Stimulated activated CD4-positive, alpha-beta T cell treated with anti-CD3 and anti-CD28 coated beads, Interleukin-15, amount 100 ng/mL, for 48 hours (primary cell): ENCODE measurements at places on chromosomes 16 and 17.

DNA sequence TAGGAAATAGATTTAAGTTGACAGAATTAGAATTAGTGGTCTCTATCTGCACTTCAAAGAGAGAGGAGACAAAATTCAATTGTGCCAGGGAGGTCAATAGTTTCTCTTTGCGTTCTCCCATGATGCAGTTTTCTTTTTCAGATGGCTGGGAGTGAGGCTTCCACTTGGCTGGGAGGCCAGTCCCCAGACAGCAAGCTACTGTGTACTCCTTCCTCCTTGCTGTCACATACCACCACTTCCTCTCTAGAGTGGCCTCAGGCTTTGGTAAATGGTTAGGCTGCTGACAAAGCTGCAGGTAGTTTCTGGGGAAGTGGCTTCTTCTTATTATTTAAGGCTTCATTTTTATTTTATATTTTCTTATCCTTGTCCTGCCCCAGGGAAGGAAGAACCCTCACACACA lies 106.2 kb upstream of the HS3ST4 start:
- no peak for DNase-seq

DNA sequence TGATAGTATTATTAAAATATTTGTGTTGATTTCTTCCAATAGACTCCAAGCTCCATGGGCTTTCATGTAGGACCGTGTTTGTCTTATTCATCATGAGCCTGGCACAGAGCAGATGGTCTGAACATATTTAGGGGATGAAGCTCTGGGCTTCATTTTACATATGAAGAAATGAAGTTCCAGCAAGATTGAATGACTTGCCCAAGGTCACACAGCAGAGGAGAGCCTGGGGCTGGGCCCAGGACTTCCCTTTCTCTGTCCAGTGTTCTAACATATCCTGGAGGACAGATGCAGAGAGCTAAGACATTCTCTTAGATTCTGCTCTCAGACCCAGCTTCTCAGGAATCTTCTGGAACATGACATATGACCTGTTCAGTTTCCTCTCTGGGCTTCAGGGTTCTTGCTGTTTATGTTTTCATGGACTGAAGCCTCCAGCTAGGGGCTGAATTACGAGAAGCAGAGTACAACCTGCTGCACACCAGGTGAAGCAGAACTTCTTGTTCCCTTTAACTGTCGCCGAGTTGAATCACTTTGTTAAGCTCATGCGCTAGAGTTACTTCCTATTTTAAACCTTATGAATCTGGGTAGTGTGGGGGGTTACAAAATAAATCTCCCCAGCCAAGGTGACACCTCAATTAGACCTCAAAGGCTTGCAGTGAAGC lies 53.6 kb downstream of the GPRC5B start:
- no peak for DNase-seq

DNA sequence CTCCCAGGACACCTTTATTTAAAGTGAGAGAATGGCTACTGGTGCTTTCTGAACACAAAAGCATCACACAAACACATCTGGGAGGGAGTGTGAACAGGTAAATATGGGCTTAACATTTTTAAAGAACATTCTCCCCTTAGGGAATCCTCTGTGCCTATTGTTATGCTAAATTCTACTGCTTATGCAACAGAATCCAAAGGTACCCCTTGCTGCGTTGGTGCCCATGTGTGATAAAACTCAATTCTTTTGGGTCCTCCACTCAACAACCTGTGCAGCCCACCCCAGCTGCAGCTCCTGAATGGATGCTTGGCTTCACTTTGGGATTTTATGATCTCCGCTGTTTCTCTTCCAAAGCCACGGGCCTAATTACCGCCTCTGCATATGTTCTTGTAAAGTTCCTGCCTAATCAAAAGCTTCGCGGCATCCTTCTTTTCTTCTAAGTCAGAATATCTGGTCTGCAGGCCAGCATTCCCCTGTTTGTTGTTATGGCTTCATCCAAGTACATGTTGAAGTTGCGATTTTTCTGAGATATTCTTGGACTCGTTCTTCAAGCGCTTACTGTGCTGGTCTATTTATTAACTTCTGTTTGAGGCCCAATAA lies 23.9 kb downstream of the RHBDL3 start:
- DNase-seq, result no peak

- DNase-seq, result no peak
Measured at GRCh38 chr17:17225901-17226300, 11.1 kb downstream of the FLCN start.

DNA sequence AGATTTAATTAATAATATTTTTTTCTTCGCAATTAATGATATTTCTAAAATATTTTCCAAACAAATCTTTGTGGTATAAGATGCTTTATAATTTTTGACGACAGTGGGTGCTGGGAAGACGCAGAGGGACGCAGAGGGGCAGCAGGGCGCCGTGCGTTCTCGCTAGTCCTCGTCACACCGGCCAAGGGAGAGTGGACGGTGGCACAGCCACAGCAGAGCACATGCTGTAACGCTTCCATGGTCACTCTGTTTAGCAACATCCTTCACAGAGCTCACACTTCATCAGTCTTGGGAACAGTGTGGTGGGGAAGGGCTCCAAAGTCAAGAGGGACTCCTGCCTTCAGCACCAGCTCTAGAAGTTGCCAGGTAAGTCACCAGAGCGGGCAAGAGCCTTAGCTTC lies 60.4 kb downstream of the NDEL1 start:
- DNase-seq, result no peak

GRCh38 chr17:3962217-3962964 lies 1.8 kb downstream of the ATP2A3 start:
- no peak for DNase-seq

DNA sequence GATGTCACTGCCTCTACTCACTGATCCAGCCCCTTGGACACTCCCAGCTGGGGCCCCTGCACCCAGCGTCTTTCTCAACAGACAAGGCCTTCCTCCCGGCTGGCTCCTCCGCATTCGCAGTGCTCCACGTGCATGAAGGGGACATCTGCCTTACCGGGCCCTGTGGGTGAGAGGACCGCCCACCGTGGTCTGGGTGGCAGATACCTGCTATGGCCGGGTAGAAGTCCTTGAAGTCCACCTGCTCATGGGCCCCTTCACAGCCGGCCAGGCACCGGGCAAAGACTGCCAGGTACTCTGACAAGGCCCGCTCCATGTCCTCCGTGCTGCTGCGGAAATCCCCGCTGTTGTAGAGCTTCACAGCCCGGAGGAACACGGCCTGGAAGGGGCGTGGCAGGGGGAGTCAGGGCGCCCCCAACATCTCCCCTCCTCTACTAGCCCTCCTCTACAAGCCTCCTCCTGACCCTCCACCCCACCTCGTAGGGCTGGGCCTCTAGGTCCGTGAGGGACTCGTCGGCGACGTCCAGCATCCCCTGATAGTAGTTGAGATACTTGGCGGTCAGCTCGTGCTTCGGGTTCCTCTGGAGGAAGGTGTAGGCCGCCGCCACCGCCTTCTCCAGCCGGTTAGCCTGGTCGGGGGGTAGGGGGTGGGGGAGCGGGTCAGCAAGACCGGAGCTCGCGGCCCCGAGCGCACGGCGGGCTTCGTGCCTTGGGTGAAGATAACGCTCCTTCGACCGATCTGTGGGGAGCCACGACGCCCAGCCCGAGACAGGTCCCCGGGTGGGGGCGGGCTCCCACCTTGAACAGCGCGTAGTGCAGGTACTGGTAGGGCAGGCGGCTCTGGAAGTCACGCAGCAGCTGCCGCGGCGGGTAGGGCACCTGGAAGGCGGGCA lies 845 bp downstream of the P3H4 start:
- peak; percentile 5 for DNase-seq

- no peak for DNase-seq
Measured at GRCh38 chr17:78234261-78234865, 2.9 kb downstream of the TMEM235 start.

DNA sequence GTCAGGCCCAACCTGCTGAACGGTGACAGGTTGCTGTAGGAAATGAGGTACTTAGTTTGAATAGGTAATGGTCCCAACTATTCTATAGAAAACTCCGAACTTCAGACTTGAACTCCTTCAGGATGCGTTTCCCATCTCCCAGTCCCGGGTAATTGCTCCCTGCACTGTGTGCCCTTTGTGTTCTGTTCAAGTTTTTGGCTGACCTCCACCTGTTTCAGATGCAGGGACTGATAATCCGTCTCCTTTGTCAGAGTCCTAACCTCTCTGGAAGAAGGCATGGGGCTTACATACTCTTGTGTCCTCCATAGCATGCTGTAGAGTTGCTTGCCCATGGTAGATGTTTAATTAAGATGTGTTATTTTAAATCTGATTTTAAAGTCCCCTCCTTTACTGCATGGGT lies 350.5 kb downstream of the UTP18 start:
- no peak for DNase-seq

DNA sequence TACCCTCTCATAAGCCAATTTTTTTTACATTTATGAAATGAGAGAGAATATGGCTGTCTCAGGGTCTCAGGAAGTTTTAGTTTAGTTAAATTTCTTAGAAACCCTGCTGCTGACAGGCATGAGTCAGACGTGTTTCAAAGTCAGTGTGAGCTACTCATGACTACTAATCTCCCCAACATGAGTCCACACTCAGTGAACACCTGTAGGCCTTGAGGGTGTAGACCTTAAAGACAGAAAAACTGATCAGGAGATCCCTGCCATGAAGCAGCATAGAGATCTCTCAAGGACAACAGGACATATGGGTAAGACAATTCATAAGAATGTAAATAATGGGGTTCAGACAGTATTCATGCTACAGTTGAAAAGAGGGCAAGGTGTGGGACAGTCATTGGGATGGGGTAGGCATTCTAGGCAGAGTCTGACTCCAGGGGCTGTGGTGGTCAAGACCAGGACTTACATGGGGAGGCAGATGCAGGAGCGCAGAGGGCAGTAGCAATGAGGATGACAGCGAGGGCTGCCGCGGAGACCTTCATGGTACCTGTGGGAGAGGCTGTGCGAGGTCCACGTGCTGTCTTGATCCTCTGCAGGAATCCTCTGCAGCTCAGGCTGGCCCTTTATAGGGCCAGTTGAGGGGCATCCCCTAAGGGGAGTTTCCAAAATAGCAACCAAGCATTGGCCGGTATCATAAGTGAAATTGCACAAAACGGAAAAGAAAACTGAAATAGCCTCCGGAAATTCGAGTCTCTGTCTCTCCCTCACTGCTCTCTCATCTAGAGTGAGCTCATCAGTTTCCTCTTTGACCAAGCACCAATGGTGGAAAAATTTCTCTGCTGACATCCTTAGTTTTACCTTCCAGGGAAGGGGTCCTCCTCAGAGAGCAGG lies at the start of gene CCL5:
TSS of gene CCL5 (minus strand) at position 588 of the 882 bp plus-strand sequence.
- no peak for DNase-seq

DNA sequence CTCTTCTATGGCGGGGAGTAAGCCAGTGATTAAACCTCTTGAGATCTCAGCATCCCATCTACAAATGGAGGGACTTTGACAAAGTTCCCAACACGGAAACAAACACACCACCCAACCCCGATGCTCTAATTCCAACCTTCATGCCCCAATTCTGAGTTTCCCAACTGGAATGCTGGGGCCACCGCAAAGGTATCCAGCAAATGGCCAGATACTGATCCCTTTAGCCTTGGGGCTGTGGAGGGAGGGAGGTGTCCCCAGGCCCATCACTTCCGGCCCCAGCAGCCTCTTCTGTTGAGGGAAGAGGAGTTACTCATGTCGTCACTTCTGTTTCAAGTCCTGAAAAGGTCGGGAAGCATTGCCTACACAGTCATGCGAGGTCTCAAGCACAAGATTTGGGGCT lies 154.8 kb upstream of the RPH3AL start:
- no peak for DNase-seq

- no peak for DNase-seq
Measured at GRCh38 chr17:4233668-4234258, 30.0 kb downstream of the ANKFY1 start.

DNA sequence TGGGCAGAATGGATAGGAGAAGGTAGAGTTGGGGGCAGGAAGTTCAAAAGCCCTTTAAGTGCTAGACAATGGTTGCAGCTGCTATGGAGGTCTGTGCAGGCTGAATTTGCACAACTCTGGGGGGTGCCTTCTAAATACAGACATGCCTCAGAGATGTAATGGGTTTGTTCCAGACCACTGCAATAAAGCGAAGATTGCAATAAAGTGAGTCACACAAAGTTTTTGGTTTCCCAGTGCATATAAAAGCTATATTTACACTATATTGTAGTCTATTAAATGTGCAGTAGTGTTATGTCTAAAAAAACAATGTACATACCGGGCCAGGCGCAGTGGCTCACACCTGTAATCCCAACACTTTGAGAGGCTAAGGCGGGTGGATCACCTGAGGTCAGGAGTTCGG lies 60.5 kb upstream of the MYOCD start:
- DNase-seq, result no peak

DNA sequence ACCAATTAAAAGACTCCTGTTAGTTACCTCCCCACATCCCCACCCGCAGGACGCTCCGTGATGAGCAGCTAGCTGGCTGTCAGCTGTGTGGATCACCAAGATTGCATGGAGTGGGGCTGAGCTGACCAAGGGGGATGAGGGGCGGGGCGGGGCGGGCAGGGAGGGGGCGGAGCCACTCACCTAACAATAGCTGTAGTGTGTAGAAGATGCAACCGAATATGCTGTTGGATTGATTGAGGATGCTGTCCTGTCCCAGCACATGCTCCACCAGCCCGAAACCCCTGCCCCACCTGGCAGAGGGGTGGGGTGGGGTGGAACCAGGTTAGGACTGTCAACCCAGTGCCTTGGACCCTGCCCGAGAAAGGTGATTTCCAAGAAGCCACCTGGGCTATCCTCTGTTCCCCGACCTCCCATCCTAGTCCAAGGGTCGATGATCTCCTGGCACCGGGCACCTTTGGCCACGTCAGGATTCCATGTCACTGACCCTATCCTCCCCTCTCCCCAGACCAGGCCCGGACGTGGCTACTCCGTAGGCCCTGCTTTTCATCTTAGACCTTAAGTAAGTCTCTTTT lies 1.4 kb downstream of the VKORC1 start:
- DNase-seq, result no peak

DNA sequence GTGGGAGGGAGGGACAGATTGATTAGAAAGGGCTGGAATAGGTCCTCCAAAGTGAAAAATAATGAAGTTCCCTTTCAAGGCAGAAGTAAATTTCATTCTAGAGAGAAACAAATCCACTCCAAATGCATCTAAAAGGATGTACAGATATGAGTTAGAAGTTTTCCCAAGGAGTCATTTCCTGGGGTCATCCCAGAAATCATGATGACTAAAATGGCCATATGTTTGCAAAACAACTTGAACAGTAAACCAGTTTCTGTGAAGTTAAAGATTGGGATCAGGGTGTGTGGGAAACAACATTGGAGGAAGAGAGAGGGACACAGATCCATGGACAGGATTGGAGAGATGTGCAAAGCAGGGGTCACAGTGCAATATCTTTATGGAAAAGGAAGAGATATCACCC lies 32.5 kb upstream of the ARHGAP44 start:
- DNase-seq, result no peak

- no peak for DNase-seq
Measured at GRCh38 chr17:70172923-70173322, 3.6 kb downstream of the KCNJ2 start.

- peak; percentile 71 for DNase-seq
Measured at GRCh38 chr16:58336332-58337089, 41.7 kb upstream of the PRSS54 start.

- peak; percentile 86 for DNase-seq
Measured at GRCh38 chr17:35088881-35089585, 25.5 kb upstream of the RFFL start.

- DNase-seq, result no peak
Measured at GRCh38 chr16:3121851-3122467, 9.6 kb downstream of the ZNF205 start.
